ENCODE measurements at places on chromosomes 2 and 18. TPM values are rescaled to one million over a fixed set of nuclear protein-coding genes. Genes with fewer than 3 reads are reported as not detected.

KLHL14 gene
- 0.54 TPM for total RNA-seq

TLK1 gene
- total RNA-seq = 14.4 TPM

SLC11A1 gene
- total RNA-seq = 1.2 TPM

DNA sequence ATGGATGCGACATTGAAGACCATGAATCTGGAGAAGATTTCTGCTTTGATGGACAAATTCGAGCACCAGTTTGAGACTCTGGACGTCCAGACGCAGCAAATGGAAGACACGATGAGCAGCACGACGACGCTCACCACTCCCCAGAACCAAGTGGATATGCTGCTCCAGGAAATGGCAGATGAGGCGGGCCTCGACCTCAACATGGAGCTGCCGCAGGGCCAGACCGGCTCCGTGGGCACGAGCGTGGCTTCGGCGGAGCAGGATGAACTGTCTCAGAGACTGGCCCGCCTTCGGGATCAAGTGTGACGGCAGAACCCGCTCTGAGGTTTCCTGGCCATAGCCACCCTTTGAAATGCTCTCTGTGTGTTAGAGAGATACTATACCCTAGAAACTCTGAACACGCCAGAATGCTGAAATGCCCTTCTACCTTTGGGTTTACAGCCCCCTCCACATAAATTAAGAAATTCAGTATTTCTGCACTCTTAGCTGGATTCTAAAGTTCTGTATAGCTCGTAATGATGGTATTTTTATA lies 659 bp downstream of the CHMP1B start:
- DNase-seq = no peak

- no peak for DNase-seq
These were observed 24.8 kb upstream of the ZNF638 start for GRCh38 chr2:71306762-71307161.

GRCh38 chr18:76765649-76766048 lies 56.7 kb upstream of the ZNF236 start:
- DNase-seq = peak; percentile 4

DNA sequence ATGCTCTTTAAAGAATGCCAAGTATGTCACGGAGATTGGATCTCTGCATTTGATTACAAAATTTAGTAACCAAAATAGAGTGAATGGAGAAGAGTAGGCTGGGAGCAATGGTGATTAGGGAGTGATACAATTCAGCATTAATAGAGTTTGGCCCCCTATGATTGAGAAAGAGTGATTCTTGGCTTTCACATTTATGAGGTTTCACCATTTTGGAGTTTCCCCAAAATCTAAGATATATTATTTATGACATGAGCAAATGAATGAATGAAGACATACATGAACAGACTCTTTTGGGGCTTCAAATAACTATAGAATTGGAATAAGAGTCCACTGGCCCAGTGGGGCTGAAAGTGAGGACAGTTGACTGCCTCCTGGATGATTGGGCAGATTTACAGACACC lies 255.2 kb downstream of the LPIN1 start:
- no peak for DNase-seq

GRCh38 chr18:1760901-1761300 lies 810.4 kb downstream of the METTL4 start:
- DNase-seq = no peak

DNA sequence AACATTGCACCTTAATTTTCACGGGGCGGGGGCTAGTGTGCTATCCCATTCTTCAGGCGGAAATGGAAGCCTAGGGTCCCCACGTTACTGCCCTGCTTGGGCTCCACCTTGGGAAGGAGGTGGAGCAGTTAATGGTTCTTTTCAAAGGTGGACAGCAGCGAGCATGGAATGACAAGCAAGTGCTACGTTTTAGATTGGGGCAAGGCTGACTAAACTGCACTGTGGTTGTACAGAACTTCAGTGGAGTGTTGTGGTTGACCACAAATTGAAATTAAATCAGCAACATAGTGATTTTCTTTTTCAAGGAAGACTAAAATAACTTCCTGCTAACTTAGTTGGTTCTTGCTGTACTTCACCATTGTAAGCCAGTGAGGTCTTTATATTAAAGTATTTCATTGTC lies 47.0 kb downstream of the CHRNA1 start:
- DNase-seq = no peak

GRCh38 chr2:144625626-144626025 lies 105.7 kb upstream of the ZEB2 start:
- DNase-seq = no peak

All from NCI-H460 (cell line).